Neural crest cell (in vitro differentiated cells): ENCODE measurements at places on chromosomes 3 and 15. TPM values are rescaled to one million over a fixed set of nuclear protein-coding genes. Genes with fewer than 3 reads are reported as not detected.

- no peak for DNase-seq
Measured at GRCh38 chr3:178526291-178526690, 9.9 kb upstream of the KCNMB2 start.

- DNase-seq: no peak
Measured at GRCh38 chr3:177992993-177993970, 543.0 kb upstream of the KCNMB2 start.

GRCh38 chr3:141083226-141083625 is 32.1 kb downstream of the SPSB4 start:
- DNase-seq: no peak

DNA sequence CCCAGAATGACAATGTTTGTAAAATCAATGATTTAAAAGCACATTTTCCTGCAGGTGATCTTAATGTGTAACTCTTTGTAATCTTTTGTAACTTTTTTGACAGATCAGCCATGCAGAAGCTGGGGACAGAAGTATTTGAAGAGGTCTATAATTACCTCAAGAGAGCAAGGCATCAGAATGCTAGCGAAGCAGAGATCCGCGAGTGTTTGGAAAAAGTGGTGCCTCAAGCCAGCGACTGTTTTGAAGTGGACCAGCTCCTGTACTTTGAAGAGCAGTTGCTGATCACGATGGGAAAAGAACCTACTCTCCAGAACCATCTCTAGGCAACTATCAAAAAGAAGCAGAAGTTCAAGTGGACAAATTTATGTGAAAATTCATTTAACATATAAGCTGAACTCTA is 32.1 kb upstream of the NUDT16 start:
- no peak for DNase-seq

- no peak for DNase-seq
Measured at GRCh38 chr15:65059369-65059750, 8.4 kb downstream of the RASL12 start.

GOLGA8M gene
- total RNA-seq: 0.40 and 0.82 TPM in 2 replicates

STAG1 gene
- total RNA-seq: 44.2 and 47.0 TPM in 2 replicates

CELSR3 gene
- 26.5 and 27.2 TPM in 2 replicates for total RNA-seq
